ENCODE measurements at places on chromosomes 11 and 22. TPM values are rescaled to one million over a fixed set of nuclear protein-coding genes. Genes with fewer than 3 reads are reported as not detected.

CCDC73 gene
- not detected for total RNA-seq

C11orf87 gene
- total RNA-seq: 34.2 TPM

RFPL3 gene
- not detected for total RNA-seq

RAB36 gene
- total RNA-seq: 2.9 TPM

DAGLA gene
- total RNA-seq: 4.9 TPM

PGA5 gene
- 0.82 TPM for total RNA-seq

IGSF9B gene
- total RNA-seq: 6.9 TPM

TSPAN32 gene
- 0.41 TPM for total RNA-seq

HOATZ gene
- not detected for total RNA-seq

SLN gene
- 35.5 TPM for total RNA-seq

DCUN1D5 gene
- 55.8 TPM for total RNA-seq

SYT12 gene
- total RNA-seq: 0.41 TPM

PDE2A gene
- 63.2 TPM for total RNA-seq

All from frontal cortex (tissue), 4 donors.